Neural progenitor cell (in vitro differentiated cells): ENCODE measurements at places on chromosomes 6 and 20.
A peak's percentile ranks its signal among the peaks of the same experiment; 100 is the strongest.

GRCh38 chr20:63027922-63028389 is 21.2 kb upstream of the BHLHE23 start:
- peak; percentile 63 for DNase-seq

DNA sequence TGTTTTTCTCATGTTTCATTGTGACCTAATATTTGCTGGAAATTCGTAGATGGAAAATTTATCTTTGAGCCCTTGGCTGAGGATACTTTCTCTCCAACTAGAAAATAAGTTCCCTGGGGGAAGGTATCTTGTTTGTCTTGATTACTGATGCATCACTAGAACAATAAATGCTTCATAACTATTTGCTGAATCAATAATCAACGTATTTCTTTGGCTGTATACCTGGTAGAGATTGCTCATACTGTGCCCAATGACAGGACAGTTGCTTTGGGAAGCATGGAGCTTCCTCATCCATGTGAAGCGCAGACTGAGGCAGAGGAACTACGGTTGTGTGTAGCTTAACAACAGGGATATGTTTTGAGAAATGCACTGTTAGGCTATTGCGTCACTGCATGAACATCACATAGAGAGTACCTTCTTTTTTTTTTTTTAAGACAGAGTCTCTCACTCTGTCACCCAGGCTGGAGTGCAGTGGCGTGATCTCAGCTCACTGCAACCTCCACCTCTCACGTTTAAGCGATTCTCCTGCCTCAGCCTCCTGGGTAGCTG is 34.2 kb upstream of the RPN2 start:
- no peak for DNase-seq

DNA sequence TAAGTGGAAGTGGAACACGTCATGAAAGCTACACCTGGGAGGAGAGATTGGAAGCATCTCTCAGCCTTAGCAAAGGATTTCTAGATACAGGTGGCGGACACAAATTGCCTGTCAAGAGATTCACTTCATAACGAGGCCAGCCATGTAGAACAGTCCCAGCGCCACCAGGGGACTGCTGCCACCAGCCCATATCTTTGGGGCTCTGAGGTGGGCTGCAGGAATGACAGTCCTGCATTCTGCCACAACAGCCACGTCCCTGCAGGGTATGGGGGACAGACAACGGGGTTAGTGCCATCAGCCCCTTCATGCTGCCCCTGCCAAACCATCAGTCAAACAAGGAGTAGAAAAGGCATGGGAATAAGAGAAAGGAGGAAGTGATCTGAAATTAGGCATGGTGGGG is 81.2 kb upstream of the SASH1 start:
- no peak for DNase-seq

DNA sequence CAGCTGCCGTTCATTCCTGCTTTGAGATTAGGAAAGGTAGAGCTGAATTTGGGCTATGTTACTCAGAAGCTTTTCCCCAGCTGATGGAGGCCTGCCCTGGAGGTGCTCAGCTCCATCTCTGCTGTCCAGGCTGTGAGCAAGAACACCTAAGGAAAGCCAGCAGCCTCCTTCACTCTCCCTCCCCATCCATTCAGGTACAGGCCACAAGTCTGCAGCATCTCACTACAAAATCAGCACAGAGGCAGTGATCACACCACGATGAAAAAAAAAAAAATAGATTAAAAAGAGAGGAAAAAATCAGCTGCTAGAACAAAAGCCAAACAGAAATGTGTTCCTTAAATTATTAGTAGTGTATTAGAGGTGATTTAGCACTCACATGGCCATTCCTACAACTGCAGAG is 515.0 kb downstream of the CDH26 start:
- DNase-seq: no peak

DNA sequence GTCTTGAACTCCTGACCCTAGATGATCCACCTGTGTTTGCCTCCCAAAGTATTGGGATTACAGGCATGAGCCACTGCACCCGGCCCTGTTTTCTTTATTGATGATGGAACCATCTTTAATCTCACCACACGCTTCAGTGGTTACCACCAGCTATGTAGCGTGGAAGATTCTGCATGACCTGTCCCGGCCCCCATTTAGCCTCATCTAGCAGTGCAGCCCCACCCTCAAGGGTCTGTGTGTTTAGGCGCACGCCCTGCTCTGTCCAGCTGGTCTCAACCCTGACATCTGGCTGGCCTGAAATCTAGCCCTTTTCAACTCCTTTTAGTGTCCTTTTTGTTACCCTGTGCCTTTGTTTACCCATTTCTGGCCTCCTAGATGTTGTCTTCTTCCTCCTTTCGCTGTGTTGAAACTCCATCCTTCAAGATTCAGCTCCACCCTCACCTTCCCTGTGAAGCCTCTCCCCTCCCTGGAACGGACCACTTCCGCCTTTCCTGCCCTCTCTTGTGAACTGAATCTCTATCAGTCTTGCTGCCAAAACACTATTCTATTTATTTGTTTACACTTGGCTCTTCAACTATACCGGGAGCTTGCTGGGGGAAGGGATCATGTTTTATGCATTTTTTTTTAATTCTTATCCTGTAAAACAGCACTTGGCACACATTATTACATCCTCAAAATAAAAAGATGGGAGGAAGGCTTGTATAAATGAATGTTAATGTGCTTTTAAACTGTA is 101.0 kb upstream of the MTHFD1L start:
- no peak for DNase-seq

DNA sequence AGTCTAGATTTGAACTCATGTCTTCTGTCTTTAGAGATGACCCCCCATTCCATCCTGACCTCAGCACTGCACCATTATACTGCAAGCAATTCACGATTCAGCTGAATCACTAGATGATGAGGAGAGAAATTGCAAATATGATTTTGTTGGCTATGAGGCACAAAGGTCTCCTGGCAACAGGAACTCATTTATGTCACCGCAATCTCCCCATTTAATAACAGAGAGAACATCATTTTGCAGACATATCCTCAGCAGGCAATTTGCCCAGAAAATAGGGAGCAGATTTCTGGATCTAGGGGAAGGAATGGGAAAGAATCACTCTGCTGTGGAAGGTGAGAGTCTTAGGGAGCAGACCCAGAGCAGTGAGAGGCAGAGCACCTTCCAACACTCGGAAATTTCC is 303.0 kb downstream of the PAX1 start:
- no peak for DNase-seq

DNA sequence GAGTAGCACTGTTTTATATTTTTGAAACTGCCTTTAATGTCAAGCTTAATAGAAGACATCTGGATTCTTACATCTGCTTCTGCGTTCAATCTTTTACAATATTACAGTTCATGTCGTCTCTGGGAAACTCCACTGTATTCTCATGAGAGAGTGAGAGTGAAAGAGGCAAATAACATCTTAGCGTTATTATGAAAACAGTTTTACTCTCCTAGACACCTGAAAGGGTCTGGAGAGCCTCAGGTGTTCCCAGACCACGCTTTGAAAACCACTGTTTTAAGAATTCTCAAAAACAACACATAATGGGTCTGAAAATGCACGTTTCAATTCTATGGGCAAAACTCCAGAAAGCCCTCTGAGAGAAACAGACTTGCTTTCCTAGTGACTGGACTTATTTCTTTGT is 63.3 kb downstream of the ARHGAP18 start:
- DNase-seq: no peak

GRCh38 chr20:19938421-19939090 is 78.6 kb upstream of the NAA20 start:
- DNase-seq: no peak

- DNase-seq: no peak
Measured at GRCh38 chr6:112266331-112266730, 12.0 kb upstream of the LAMA4 start.

DNA sequence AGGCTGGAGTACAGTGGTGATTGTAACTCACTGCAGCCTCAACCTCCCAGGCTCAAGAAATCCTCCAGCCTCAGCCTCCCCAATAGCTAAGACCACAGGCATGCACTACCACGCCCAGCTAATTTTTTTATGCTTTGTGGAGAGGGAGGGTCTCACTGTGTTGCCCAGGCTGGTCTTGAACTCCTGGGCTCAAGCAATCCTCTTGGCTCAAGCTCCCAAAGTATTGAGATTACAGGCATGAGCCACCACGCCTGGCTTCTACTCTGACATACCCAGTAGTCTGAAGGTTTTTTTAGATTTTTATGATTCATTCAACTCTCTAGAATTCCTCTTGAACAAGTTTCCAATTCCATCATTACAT is 1.3 kb upstream of the ARHGAP18 start:
- no peak for DNase-seq

DNA sequence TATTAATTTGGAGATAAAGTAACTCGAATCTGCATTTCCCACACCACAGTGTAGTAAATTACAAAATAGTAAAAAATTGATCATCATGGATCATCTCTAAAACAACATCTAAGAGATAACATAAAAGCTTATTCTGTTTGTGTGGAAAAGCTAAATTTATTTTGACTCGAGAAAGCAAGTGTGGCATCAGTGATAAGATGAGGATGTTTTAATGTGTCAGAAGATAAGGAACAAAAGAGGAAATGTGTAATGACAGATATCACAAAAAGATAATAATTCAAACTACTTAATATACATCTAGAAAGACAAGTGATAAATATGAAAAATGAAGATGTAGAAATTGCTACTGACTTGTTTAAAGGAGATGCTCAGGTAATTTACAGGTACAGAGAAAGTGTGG is 74.1 kb downstream of the DNAH8 start:
- no peak for DNase-seq

DNA sequence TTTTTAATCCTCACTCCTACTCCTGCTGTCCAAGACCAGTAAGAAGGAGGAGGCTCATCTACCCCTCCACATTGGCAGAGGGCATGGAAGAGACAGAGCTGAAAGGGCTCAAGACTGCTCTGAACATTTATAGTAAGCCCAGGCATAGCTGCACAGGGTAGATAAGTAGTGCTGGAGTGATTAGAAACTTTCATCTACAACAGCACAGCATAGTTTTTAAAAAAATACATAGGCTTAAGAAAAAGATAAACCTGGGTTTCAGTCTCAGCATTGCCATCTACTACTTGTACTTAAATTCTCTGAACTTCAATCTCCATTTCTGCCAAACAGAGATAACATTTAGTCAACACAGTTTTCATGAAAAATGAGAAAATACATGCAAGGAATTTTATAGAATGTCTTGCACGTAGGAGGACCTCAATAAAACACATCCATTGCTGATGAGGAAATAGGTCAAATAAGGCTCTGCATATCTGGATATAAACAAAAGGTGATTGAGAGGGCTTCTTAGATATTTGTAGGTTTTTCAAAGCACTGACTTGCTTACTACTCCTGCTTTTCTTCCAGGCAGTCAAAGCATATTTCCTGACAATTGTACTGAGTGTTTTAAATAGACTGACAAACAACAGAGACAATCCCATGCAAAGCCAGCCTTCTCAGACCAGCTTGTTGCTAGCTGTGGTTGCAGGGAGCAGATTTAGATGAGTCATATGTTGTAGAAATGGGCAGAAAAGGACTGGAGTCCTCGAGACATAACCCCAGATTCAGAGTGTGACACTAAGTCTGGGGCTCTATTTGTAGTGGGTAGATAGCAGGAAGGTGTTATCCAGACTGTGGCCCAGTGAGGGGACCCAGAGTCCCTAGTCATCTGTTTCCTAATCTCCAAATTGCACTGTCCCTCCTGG is 107.4 kb upstream of the TAB2 start:
- DNase-seq: no peak

DNA sequence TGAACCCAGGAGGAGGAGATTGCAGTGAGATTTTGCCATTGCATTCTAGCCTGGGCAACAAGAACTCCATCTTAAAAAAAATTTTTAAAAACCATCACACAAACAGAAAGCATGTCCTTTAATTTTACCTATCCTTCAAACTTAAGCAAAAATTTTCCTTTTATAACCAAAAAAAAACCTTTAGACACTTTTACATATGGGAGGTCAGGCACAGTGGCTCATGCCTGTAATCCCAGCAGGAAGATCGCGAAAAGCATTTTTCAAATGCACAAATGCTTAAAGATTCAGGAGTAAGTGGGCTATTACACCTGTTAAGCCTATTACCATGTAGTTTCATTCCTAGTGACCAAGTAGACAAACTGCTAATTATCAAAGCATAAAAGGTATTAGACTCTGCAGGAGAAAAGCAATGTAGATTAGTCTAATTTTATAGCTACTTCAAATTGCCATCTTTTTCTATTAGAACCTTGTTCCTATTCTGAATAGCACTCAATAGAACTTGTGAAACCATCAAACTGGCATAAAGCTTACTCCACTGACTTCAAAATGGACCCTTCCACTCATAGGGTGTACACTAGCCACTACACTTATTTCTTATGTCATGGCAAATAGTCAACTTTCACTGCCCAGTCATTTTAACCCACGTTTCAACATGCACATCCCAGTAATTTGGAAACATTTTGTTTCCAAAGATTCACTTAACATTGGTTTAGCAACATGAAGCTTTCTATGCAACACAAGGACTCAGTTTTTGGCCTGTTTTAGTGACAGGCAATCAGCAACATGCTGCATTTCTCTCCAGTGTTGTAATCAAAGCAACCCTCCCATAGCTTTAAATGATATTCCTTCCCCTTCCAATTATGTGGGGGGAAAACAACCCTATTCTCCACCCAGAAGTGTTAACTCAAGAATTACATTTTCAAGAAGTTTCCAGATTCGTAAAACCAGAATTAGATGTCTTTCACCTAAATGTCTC is 4.0 kb downstream of the EEF1A1 start:
- DNase-seq: no peak

DNA sequence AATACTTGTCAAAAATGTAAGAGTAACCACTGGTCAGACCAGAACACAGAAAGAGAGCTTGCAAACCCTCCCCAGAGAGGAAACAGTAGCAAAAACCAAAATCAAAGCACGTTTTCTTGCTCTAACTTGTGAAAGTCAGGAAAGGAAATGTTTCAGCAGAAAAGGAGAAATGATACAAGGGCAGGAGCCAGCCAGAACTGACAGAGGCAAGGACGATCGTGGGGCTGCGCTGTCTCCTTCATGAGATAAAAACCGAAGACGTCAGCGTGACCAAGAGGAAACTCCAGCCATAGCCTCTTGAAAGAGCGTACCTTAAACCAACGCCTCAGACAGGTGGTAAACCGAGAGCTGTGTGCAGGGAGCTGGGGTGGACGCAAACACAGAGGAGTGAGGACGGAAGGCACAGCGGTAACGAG is 27.5 kb downstream of the LAMA5 start:
- DNase-seq: no peak

DNA sequence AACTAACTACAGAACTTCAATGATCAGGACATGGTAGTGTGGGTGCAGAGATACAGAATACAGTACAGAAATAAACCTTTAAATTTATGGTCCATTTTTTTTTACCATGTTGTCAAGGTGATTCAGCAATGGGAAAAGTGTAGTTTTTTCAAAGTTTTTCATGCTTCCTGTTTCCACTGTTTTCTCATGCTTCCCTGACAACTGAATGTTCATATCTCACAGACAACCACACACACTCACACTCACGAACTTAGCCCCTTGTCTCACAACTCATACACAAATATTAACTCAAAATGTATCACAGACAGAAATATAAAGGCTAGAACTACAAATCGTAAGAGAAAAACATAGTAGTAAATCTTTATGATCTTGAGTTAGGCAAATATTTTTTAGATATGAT is 232.6 kb upstream of the CDYL start:
- DNase-seq: no peak

GRCh38 chr6:154318721-154319120 is 37.9 kb downstream of the IPCEF1 start:
- no peak for DNase-seq

GRCh38 chr6:41568585-41569384 is 22.6 kb downstream of the FOXP4 start:
- no peak for DNase-seq

- no peak for DNase-seq
Measured at GRCh38 chr6:156461647-156462046, 315.5 kb upstream of the ARID1B start.

GRCh38 chr6:144063246-144063743 is 32.1 kb downstream of the SF3B5 start:
- peak; percentile 38 for DNase-seq

- no peak for DNase-seq
Measured at GRCh38 chr6:104421650-104422049, 438.1 kb downstream of the HACE1 start.
